Activated naive CD4-positive, alpha-beta T cell treated with anti-CD3 and anti-CD28 coated beads, Interleukin-2, amount 10 ng/mL, durations not matched to agents 7 days and 5 days (primary cell): ENCODE measurements at places on chromosomes 2 and 18.

- DNase-seq, result no peak
Measured at GRCh38 chr2:143521396-143521795, 392.2 kb downstream of the ARHGAP15 start.

DNA sequence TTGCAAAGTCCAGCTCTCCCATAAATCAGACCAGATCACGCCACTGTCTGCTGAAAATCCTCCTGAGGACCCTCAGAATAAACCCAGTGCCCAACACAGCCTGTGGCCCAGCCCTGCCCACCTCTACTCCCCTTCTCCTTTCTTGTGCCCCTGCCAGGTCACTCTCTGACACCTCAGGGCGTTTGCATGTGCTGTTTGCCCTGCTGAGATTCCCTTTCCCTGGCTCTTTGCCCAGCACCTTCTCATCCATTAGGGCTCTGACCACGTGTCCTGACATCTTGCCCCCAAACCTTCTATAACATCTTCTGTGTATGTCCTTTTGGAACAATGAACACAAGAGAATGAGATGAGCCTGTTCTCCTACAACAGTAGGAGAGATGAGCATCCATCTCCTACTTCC, 18.5 kb upstream of the NMUR1 start:
- DNase-seq, result no peak

DNA sequence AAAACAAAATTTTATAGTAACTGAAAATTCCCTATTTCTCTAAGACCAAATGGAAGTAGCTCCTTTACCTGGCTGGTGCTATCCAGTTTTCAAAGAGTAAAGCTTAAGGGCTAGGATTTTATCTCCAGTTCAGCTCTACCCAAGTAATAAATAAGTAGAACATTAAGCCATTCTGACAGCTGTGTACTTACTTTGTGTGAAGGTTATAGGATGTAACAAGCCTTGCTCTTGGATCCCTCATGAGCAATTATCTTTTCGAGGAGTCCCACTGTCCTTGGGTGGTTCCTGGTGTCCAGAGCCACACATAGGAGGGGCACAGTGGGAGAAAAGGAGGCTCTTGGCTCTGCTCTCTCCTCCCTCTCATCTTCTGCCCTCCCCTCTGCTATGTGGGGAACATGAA, 45.5 kb downstream of the KIF5C start:
- DNase-seq, result no peak

DNA sequence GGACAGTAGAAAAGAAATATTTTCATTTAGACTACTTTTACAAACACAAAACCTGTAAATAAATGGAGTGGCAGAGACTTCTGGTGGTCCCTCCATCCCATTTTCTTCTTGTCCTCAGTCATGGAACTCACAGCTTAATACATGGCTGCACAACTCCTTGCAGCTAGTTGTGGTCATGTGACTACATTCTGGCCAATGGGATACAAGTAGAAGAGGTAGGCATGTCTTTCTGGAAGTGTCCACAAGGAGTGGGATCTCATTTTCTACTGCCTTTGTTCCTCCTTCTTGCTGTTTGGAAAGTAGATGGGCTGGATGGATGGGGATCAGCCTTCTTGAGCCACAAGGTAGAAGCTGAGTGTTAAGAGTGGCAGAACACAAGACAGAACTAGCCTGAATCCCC, 555.8 kb downstream of the SATB2 start:
- DNase-seq, result no peak

GRCh38 chr2:101617188-101617587, 80.3 kb upstream of the MAP4K4 start:
- no peak for DNase-seq
